NCI-H82 (cell line): ENCODE measurements at places on chromosomes 4 and X.
A peak's percentile ranks its signal among the peaks of the same experiment; 100 is the strongest.

- DNase-seq, result no peak
Measured at GRCh38 chrX:129872524-129872923, 28.8 kb upstream of the ZDHHC9 start.

- DNase-seq, result peak; percentile 67
Measured at GRCh38 chr4:173505924-173506518, 24.0 kb downstream of the HAND2 start.

DNA sequence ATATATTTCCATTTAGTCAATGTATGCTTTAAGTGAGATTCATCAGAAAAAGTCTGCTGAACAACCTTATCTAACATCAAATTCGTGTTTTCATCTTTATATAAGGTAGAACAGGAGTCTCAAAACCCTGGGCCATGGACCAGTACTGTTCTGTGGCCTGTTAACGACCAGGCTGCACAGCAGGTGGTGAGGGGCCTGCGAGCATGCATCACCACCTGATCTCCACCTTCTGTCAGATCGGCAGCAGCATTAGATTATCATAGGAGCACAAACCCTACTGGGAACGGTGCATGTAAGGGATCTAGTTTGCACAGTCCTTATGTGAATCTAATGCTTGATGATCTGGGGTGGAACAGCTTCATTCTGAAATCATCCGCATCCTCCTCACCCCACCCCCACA is 3.2 kb downstream of the CTSO start:
- DNase-seq, result peak; percentile 74

DNA sequence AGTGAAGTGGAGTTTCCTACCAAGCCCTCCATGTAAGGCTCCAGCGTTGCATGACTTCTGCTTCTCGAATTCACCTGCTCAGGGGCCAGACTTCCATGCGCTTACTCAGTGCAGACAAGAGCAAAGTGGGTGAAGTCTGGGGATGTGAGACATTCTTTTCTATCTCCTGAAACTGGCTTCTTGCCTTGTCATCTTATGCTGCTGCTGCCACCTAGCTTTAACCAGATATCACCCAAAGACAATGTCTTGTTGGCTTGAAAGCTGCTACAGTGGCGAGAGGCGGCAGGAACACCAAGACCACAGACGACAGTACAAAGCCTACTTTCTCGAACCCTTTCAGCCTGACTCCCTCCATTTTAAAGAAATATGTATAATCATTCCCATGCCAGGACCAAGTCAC is 103.6 kb upstream of the ADGRG2 start:
- DNase-seq, result peak; percentile 40

DNA sequence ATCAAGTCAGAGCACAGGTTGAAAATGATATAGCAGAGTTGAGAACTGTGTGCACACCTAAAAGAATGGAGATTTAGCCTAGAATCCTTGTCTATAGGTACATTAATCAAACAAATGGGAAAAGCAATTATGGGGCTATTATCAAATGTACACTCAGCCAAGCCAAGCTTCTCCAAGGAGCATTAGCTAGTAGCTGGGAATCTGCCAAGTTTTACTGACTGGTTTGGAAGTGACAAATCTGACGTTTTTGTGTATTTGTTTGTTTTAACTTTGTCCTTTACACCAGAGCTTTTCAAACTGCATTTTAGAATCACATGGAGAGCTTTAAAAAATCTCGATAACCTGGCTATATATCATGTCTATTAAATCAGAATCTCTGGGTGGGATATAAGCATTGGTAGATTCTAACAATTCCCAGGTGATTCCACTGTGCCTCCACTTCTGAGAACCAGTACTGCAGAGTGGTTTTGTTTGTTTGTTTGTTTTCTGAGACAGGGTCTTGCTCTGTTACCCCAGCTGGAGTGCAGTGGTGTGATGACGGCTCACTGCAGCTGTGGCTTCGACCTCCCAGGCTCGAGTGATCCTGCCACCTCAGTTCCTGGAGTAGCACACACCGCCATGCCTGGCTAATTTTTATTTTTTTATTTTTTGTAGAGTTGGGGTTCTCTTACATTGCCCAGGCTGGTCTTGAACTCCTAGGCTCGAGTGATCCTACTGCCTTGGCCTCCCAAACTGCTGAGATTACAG is 279.8 kb downstream of the UNC5C start:
- DNase-seq, result no peak
